T-cell (primary cell): ENCODE measurements at places on chromosomes 2 and 18. TPM values are rescaled to one million over a fixed set of nuclear protein-coding genes. Genes with fewer than 3 reads are reported as not detected.
A peak's percentile ranks its signal among the peaks of the same experiment; 100 is the strongest.

DNA sequence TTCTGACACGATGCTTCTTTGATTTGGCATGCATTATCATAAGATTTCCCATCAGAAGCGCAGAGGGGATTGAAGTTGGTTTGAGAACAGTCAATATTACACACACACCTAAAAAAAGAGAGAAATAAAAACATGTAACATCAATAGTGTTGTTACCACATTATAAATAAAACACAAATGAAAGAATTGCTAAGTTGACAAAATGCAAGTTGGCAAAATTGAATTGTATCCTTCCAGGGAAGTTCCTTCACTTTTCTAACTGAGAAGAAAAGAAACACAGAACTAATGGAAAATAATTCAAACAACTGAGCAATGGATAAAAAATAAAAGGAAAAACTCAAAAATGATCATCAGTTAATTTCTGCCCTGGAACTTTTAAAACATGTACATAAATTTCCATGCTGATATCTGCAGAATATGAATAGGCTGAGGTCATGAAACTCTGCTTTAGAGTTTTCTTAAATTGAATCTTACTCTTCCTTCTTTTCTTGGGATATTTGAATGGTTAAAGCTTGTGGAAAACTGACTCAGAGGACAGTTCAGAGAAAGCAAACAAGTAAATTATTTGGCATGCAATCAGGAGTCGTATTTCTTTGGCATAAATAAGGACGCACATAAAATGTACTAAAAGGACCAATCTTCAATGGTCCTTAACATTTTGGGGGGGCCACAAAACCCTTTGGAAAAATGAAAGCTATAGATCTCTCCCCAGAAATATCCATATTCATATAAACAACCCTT is 152.4 kb upstream of the CAVIN2 start:
- no peaks in the 10 kb centered on the region for H3K36me3 ChIP-seq
- no peak overlapping the region for H3K4me3 ChIP-seq
- no peak for DNase-seq
- no peak overlapping the region for H3K27ac ChIP-seq

- H3K27me3 ChIP-seq = no peaks in the 10 kb centered on the region
- no peak overlapping the region for H3K27ac ChIP-seq
- H3K4me3 ChIP-seq = no peak overlapping the region
- H3K4me1 ChIP-seq = no peaks in the 10 kb centered on the region
Observed at GRCh38 chr18:47206945-47207637, 30.9 kb upstream of the IER3IP1 start.

GRCh38 chr18:79825913-79826312 is 28.2 kb downstream of the KCNG2 start:
- no peak overlapping the region for H3K4me3 ChIP-seq
- H3K4me1 ChIP-seq = no peaks in the 10 kb centered on the region
- peaks cover 9% of the 10 kb centered on the region for H3K27me3 ChIP-seq

DNA sequence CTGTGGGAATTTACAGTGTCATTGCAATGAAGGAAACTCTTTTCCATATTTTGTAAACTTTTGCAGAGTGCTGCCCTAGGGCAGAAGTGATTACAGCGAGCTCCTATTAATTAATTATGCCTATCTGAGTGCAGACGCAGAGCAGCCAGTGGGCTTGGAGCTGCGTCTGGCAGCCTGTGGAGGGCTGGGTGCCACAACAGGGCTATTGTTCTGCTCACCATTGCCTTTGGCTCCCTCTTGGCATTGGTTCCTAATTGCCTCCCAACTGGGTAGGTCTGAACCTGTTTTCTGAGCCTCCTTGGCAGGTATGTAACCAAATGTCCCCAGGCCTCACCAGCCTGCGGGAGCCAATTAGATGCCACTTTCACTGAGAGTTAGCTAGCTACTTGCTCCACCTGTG is 25.6 kb upstream of the ITGB6 start:
- H3K36me3 ChIP-seq = no peaks in the 10 kb centered on the region
- no peak overlapping the region for H3K27ac ChIP-seq
- no peaks in the 10 kb centered on the region for H3K27me3 ChIP-seq
- H3K4me3 ChIP-seq = no peak overlapping the region

DNA sequence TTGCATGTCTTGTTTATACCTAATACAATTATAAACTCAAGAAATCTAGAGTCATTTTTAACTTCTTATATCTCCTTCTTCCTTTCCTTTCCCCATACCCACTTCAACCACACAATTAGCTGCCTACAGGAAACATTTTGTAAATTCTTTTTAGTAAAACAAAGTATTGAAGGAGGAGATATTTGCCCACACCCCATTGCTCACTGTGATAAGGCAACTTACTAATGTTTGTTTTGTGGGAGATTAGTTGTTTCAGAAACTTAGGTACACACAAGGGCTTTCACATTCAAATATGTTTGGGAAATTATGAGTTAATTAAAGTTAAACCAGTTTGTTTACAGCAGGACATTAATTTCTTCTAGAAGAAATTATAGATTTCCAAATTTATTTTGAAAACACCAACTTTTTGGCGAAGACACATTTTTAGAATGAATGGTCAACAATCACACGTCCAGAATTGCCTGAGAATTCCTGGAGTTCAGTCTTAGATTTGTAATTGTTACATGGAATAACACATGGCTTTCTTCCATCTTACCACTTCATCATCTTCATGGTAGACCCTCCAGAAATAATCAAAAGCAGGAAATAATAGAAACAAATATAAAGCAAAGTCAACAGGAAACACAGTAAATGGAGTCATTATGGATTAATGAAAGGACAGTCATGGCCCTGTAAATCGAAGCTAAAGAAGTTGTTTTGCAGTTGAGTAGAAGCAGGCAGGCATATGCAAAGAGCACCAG is 62.5 kb upstream of the RAB27B start:
- no peak overlapping the region for H3K27ac ChIP-seq
- H3K4me1 ChIP-seq = no peaks in the 10 kb centered on the region
- no peaks in the 10 kb centered on the region for H3K36me3 ChIP-seq
- H3K4me3 ChIP-seq = no peak overlapping the region
- H3K27me3 ChIP-seq = no peaks in the 10 kb centered on the region

DNA sequence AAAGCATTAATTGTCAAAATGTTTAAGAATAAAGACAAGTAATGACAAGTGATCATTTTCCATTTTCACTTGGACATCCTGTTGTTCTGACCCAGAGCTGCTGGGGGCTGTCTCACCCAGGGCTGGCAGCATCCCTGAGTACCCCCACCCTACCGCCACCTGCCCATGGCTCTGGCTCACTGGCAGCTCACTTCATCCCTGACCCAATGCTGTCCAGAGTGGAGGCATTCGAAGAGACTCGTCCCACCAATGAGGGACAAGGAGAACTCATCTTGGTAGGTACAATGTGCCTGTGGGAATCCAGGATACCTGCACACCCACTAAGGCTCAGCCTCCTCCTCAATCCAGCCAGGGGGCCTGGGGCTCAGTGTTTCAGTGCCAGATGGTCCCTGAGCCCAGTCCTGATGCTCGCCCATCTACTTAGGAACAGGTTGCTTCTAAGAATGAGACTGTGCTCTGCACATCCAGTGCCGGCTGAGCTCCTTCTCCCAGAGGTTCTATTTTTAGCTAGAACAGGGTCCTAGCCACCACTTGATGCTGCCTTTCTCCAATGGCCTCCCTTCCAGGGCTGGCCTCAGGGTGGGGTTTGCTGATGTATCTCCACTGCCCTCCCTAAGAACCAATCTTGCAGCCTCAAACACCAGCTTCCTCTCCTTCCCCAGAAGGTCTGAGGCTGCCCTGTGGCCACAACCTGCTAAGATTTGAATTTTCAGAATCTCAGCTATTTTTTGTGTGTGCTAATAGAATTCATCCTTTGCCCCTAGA is 53.7 kb downstream of the ADD2 start:
- H3K36me3 ChIP-seq = no peaks in the 10 kb centered on the region
- H3K27ac ChIP-seq = no peak overlapping the region
- no peaks in the 10 kb centered on the region for H3K27me3 ChIP-seq
- DNase-seq = no peak

GRCh38 chr2:96197546-96198255 is 10.9 kb downstream of the STARD7 start:
- no peaks in the 10 kb centered on the region for H3K27me3 ChIP-seq
- DNase-seq = no peak
- H3K36me3 ChIP-seq = peaks cover 4% of the 10 kb centered on the region
- no peak overlapping the region for H3K4me3 ChIP-seq
- peaks cover 25% of the 10 kb centered on the region for H3K4me1 ChIP-seq

DNA sequence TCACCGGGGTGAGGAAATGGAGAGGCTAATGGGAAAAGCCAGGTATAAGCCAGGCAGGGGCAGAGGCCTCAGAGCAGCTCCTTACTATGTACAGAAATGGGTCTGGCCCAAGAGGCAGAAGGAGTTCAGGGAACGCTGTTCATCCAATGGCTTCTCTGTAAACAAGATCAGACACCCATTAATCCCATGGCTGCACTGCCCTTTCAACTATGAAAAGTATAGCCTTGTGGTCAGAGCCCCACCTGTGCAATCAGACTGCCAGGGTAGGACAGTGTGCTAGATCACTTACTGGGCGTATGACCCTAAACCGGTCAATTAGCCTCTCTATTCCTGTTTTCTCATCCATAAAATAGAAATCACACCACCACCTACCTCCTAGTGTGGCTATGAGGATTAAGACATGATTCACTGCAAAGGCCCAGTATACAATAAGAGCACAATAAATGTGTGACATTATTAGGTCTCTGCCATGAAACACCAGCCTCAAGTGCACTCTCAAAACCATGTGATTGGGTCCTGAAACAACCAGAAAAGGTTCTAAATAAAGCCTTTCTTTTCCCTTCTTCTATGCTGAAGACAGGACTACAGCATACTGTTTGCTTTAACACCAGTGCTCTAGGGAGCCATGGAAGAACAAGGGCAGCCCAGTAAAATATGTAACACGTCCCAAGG is 4.4 kb downstream of the ANKRD44 start:
- H3K27ac ChIP-seq = peak overlapping the region; percentile 79
- DNase-seq = no peak
- peaks cover 3% of the 10 kb centered on the region for H3K36me3 ChIP-seq
- H3K27me3 ChIP-seq = no peaks in the 10 kb centered on the region

DNA sequence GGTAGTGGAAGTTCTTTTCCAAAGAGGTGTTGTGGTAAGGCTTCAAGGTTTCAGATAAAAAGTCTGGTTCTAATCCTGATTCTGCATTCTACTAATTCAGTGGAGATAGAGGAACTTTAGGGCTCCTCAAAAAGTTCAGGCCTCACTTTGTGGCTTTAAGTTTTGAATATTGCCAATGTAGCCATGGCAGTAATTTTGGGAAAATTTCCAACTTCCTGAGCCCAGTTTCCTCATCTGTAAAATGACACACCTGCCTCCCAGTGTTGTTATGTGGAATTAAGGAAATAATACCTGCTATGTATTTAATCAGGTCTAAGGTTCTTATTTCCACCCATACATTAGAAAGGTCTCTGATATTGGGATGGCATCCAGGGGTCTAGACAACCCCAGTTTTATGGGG is 147.6 kb upstream of the ITGA6 start:
- no peaks in the 10 kb centered on the region for H3K36me3 ChIP-seq
- H3K27me3 ChIP-seq = no peaks in the 10 kb centered on the region
- H3K27ac ChIP-seq = no peak overlapping the region
- H3K4me1 ChIP-seq = no peaks in the 10 kb centered on the region
- DNase-seq = no peak
- no peak overlapping the region for H3K4me3 ChIP-seq

DNA sequence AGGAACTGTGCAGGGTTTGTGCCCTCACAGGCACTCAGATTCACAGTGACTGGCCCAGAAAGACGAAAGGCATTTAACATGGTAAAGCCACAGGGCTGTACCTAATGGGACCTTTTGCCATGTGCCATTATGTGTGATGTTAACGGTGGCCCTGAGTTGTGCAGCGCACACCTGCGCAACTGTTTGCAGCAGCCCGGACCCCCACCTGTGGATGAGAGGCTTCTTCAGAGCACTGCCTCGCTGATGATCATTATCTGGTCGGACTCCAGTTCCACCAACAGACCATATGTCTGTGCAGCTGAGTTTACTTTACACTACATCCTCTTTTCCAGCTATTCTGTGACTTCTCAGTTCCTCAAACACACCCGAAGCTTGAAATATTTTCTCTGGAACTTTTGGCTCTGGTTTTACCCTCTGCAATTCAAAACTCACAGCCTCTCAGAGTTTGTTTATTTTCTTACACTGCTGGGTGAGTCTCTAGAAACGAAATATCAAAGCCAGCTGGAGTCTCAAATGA is 35.6 kb upstream of the UBE2F start:
- H3K4me3 ChIP-seq = no peak overlapping the region
- no peaks in the 10 kb centered on the region for H3K27me3 ChIP-seq
- no peak overlapping the region for H3K27ac ChIP-seq
- H3K36me3 ChIP-seq = no peaks in the 10 kb centered on the region

DNA sequence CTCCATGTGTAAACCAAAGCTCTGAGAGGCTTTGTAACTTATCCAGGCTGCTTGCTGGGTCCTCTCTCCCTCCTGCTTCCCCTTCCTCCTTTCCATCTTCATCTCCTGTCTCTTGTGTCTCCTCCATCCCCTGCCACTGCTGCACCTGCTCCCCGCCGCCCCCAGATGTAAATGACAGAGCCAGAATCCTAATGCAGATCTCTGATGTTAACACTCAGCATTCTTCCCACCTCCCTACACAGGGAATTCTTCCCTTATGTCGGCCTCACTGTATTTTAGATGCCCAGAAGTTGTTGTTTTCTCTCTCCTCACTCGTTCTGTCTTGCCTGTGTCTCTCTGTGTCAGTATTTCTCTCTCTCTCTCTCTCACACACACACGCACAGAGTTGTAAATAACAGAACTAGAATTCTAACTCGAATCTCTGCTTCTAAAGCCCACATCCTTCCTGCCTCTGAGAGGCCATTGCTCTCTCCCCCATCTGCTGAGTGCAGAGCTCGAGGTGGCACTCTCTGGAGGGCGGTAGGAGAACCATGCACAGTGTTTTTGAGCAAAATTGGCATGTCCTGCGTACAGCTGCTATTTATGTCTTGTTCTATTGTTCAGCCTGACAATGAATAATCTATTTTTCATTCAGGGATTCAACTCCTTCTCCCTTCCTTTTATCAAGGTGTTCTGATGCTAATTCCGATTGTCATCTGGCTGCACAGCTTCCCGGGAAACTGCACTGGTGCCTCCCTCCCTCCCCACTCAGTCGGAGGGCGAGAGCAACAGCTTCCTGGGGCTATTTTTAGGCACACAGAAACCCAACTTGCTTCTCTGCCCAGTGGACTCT is 219.9 kb downstream of the SH3RF3 start:
- DNase-seq = peak; percentile 69
- no peaks in the 10 kb centered on the region for H3K36me3 ChIP-seq
- no peaks in the 10 kb centered on the region for H3K27me3 ChIP-seq
- no peak overlapping the region for H3K4me3 ChIP-seq
- peak overlapping the region; percentile 71 for H3K27ac ChIP-seq
- peaks cover 53% of the 10 kb centered on the region for H3K4me1 ChIP-seq

GRCh38 chr2:147311058-147311430 is 533.8 kb upstream of the ACVR2A start:
- DNase-seq = no peak
- no peaks in the 10 kb centered on the region for H3K27me3 ChIP-seq
- H3K4me1 ChIP-seq = no peaks in the 10 kb centered on the region
- H3K36me3 ChIP-seq = no peaks in the 10 kb centered on the region

MYOM1 gene
- total RNA-seq = 7.0 TPM

PIAS2 gene
- 27.2 TPM for total RNA-seq
